ENCODE measurements at places on chromosomes 13 and 19.

DNA sequence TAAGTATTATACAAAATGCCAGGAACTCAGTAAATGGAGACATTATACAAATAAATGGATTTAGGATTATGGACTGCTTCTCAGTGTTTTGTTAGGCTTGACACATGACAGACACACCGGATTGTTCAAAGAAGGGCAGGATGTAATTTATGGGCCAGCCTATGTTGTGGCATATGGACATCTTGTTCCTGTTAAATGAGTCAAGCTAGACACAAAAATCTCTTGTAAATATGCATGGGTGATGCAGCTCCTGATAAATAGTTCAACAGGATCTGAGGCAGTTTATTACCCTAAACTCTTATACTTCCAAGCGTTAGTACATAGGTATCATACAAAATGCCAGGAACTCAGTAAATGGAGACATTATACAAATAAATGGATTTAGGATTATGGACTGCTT lies 502.3 kb downstream of the TBC1D4 start:
- no peak for DNase-seq

GRCh38 chr19:57338877-57339276 lies 12.2 kb upstream of the ZNF304 start:
- no peak for DNase-seq

DNA sequence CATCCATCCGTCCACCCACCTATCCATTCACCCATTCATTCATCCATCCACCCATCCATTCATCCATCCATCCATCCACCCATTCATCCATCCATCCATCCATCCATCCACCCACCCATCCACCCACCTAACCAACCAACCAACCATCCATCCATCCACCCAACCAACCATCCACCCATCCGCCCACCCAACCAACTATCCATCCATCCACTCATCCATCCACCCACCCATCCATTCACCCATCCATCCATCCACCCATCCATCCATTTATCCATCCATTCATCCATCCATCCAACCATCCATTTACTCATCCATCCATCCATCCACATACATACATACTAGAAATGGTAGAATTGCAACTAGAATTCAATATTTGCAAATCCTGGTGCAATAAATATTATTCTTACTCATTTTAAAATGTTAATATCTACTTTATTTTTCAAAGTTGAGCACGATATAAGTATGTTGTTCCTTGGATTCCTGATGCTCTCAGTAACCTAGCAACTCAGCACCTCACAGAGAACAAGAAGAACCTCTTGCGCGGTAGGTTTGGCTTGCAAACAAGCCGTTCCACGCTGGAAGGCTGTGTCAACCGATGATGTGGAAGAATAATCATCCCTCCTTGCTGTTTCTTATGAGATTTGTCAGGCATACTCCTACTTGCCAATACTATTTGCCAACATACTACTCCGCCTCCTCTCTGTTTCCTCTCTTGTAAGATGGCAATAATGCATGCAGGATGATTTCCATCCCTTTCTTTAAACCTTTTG lies 111.7 kb downstream of the GNG7 start:
- no peak for DNase-seq

DNA sequence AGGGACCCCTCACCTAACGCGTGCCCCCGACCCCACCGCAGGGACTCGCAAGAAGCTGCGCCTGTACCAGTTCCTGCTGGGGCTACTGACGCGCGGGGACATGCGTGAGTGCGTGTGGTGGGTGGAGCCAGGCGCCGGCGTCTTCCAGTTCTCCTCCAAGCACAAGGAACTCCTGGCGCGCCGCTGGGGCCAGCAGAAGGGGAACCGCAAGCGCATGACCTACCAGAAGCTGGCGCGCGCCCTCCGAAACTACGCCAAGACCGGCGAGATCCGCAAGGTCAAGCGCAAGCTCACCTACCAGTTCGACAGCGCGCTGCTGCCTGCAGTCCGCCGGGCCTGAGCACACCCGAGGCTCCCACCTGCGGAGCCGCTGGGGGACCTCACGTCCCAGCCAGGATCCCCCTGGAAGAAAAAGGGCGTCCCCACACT lies 4.7 kb upstream of the MYBPC2 start:
- no peak for DNase-seq

GRCh38 chr13:32825481-32825880 lies 190.7 kb upstream of the KL start:
- DNase-seq, result no peak

- DNase-seq, result no peak
Observed at GRCh38 chr19:10246511-10246910, 5.5 kb upstream of the MRPL4 start.

DNA sequence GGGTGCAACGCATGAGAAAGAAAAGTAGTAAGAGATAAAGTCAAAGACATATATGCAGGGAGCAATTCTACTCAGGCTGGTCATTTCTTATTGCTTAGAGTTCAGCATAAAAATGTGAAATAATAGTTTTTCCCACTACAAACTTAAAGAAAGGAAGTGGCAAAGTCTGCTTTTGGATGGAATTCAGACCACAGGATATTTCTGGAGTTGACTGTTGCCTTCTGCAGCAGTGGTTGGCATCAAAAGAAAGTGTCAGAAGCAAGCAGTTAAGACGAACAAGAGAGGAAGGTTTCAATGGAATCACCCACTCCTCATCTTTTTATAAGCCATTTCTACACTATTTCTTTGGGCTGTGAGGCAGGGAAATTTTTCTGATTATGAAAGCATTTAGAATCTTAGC lies 36.2 kb upstream of the TRPC4 start:
- DNase-seq, result no peak

- no peak for DNase-seq
Observed at GRCh38 chr13:110149036-110149435, 157.9 kb downstream of the COL4A1 start.

DNA sequence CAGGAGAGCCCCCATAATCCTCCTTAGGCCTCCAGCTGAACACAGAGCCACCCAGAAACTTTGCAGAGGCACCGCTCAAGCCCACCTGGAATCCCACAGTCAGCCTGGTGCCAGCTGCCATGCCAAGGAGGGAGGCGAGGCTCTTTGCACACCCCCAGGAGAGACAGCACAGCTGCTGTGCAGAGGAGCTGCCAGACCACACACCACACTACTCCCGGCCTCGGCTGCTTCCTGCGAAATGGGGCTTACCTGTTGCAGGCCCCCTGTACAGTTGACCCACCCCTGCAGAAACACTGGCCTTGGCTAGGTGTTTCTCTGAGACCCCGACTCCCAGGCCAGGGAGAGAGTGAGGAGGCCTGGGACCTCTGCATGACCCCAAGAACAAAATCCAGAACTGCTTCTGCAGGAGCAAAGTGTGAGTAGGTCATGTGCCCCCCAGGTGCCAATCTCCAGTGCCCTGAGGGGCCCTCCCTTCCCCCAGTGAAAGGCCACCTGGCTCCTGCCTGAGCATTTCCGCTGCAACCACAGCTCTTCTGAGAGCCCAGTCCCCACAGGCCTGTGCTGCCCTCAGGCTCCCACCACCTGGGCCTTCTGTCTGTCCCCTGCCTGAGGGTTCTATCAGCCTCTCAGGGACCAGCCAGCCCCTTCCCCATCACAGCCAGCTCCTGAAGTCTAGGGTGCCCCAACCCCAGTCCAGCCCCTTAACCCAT lies 580.4 kb downstream of the UQCRFS1 start:
- DNase-seq, result no peak

- no peak for DNase-seq
Observed at GRCh38 chr13:52787235-52787634, 47.6 kb upstream of the CNMD start.

DNA sequence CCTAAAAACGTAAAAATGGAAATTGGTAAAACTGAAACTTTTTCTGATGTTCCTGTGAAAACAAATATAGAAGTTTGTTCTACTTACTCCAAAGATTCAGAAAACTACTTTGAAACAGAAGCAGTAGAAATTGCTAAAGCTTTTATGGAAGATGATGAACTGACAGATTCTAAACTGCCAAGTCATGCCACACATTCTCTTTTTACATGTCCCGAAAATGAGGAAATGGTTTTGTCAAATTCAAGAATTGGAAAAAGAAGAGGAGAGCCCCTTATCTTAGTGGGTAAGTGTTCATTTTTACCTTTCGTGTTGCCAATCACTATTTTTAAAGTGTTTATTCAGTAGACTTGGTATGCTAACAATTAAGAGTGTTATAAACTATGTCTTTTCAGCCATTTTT lies 25.6 kb downstream of the BRCA2 start:
- DNase-seq, result no peak

- DNase-seq, result no peak
Observed at GRCh38 chr19:40599902-40600569, 1.1 kb upstream of the LTBP4 start.

DNA sequence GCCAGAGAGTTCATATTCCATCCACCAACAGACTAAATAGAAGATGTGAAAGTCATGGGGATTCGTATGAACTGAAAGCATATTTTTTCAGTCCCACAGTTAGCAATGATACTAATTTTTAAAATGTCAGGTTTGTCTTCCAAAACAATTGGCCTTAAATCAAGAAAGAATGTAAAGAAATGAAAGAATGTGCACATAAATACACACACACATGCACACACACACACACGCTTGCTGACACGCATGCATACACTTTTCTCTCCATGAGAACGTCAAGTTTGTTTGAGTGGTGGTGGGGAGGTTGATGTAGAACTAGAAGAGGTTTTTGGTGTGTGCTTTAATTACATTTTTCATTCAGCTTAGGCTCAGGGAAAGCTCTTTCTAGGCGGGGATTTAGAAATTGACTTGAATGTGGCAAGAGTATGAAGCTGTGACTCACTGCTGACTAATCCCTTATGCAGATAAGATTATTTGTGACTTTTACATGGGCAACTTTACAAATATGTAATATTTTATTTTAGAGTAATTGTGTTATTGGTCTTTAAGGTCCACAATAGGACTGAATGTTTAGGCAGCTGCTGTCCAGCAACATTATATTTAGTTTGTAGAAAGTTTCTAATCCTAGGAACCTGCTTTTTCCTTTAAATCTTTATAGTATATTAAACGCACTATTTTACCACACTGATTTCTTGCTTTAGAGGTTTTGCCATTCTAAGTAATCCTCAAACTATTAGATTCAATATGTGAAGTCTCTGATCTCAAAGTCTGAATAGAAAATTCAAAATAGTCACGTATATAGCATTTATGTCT lies 18.8 kb downstream of the FLT1 start:
- DNase-seq, result no peak

GRCh38 chr19:30044273-30045248 lies 102.5 kb downstream of the URI1 start:
- no peak for DNase-seq

DNA sequence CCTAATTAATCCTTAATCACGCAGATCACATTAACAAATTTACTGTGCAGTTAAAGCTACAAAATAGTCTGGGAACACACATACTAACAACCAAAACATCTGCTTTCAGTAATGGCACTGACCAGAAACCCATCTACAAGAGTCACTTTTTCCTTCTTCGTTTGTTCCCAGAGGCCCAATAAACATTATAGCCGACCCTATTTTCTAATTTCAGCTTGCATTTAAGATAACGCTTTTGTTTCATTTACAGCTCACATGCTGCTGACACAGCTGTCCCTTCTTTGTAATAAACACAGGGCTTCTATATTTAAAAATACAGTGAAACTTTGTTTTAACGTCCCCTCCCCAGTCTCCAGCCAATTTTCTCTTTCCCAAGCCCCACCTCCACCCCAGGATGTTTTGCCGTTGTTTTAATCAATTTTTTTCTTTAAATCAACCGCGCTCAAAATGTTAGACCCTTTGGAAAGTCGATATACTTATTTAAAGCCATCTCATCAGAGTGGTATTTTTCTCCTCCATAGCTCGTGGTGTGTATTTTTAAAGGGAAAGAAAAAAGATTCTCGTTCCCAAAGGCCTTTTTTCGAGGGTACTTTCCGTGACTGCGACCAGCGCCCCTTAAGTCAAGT lies 1.7 kb upstream of the WBP4 start:
- DNase-seq, result no peak

DNA sequence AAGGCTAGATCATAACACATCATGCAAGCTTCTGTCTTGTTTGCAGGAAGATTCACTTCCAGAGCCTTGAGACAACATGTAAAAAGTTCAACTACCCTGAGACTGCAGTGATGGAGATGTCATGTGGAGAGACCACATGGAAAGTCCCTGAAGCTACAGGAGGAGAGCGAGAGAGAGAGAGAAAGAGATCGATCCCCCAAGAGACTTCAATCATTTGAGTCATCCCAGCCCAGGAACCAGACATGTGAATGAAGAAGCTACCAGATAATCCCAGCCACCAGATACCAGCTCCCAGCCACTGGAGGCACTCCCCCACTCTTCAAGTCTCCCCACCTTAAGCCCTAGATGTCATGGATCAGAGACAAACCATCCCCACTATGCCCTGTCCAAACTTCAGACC lies 10.7 kb upstream of the EVI5L start:
- DNase-seq, result no peak

GRCh38 chr19:44690131-44690440 lies 8.9 kb upstream of the CEACAM16 start:
- no peak for DNase-seq

DNA sequence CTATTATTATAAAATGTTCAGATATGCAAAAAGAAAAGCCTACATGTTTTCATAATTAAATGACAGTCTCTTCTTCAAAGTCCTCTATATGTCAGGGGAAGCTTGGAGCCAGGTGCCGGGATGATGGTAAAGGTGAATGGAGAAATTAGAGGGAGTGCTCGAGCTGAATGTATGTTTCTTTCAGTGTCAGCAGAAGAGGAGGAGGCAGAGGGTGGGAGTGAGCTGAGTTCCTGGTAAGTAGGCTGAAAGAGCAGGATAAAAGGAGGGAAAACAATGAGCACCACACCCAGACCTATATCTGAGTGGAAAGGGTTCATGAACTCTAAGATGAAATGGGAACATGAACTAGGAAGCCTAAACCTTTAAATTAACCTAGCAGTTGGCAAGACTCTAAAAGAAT lies 307.6 kb upstream of the NBEA start:
- no peak for DNase-seq

- no peak for DNase-seq
Observed at GRCh38 chr13:48560657-48561337, 27.9 kb upstream of the RCBTB2 start.

DNA sequence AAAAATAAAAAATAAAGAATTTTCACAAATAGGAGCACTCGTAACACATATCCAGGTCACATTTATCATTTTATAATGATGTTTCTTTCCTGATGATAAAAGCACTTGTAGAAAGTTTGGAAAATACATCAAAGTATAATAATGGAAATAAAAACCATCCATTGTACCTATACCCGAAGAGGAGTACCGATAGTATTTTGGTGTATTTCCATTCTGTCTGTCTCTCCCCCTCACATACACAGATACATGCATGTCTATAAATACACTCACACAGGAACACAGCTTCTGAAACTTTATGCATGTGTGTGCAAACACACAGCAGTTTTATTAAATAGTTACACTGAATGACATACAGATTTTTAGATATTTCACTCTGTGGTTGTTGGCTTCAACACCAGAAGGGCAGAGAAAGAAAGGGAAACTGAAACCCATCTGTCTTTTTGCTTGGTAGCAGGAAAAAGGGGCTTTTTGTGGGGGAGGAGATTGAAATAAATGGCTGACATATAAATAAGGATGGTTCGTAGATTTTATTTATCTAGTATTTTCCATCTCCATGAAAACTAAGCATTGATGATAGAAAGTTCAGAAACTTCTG lies 114.8 kb downstream of the LRCH1 start:
- DNase-seq, result peak; percentile 25

GRCh38 chr13:99414048-99414995 lies 87.0 kb upstream of the TM9SF2 start:
- no peak for DNase-seq

Data from GM19239 (cell line).